Daoy (cell line): ENCODE measurements at places on chromosomes 5 and 9.

- peak; percentile 79 for DNase-seq
These were observed 23.1 kb upstream of the SPTLC1 start for GRCh38 chr9:92138157-92138959.

GRCh38 chr5:126443374-126443851, 20.2 kb downstream of the GRAMD2B start:
- no peak for DNase-seq

GRCh38 chr9:126859111-126859510, 1.3 kb upstream of the ZBTB34 start:
- DNase-seq, result no peak

GRCh38 chr9:89814340-89815040, 209.7 kb downstream of the GADD45G start:
- DNase-seq, result peak; percentile 74

DNA sequence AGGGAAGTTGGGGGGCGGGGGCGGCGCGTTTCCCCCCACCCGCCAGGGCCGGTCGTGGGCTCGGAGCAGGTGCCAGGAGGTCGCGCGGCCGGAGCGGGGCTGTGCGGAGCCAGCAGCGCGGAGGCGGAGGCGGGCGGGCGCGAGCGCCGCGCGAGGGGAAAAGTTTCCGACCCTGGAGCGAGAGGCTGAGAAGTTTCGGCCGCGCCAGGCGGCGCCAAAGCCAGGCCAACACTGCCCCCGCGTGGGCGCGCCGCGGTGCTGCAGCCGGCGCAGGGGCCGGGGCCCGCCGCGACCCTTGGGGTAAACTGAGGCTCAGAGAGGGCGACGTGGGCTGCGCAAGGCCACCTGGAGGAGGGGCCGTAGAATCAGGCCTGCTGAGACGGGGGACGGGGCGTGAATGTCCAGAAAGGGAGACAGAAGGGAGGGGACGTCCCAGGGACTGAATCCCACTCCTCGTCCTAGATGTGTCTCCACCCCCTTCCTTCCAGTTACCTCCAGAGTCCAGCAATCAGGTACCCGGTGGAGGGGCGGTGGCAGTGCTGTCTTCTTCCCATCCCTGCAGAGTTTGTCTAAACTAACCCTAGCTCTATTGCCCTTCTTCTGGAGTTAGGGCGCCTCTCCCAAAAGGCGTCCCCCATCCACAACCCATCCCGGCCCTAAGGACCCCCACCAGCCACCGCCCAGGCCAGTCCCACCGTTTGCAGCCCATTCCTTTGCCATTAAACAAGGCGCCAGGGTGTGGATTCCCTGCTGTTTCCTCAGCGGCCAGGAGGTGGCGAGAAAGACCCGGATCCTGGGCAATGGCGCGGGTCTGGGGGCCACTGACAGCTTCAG, 10.2 kb downstream of the C9orf50 start:
- peak; percentile 53 for DNase-seq

- DNase-seq, result no peak
These were observed 120.9 kb upstream of the TARS1 start for GRCh38 chr5:33319841-33320240.

DNA sequence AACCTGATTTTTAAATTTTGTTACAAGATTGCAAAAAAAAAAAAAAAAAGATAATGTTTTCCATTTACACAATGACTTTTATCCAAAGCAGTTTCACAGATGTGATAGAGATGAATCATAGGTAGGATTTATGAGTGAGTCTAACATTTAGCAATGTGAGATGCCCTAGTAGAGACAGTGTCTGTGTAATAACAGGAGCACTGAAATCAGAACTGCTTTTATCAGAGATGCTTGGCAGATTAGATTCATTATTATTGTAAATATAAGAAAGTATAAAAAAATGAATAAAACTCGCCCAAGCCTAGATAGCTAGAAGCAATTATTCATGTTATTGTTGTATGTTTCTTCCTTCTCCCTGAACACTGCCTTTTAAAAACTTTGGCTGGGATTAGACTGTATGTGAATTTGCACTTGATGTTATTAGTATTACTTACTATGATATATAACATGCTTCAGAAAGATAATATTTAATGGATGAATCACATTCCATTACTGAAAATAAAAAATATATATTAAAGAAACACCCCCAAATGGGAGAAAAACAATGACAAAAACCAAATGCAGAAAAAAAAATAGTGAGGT, 567.3 kb upstream of the KLF4 start:
- DNase-seq, result peak; percentile 57

DNA sequence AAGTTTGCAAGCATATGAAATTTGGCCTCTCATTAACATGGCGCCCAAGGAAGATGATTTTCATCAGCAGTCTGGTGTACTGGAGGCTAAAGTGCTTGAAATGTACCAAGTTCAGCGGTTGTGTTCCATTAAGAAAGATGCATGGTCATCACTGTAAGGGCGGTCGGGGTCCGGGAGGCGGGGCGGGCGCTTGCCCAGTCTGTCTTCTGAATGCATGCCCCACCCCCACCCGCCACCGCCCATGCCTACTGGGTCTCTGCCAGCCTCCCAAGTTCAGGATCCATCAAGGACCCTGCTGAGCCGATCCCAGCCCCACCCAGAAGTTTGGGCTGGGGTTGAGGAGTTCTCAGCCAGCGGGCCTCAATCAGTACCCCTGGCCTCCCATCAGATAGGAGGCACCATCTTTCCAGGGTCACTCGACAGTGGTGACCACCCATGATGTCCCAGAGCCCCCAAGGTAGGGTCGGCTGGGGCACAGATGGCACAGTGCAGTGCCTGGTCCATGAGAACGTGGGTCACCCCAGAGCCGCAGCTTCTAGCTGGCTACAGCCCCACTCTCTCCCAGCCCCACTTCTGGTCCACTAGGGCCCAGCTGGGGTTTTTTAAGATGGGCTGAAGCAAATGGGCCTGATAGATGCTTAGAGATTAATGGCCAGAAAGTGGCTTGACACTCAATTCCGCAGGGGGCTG, 24.4 kb upstream of the PRDM12 start:
- no peak for DNase-seq

- DNase-seq, result peak; percentile 60
These were observed at the start of gene CARD19 for GRCh38 chr9:93096131-93096802. Gene CARD19 (plus strand): TSS chr9:93096217. CDS start chr9:93096346, 129 bp downstream.

DNA sequence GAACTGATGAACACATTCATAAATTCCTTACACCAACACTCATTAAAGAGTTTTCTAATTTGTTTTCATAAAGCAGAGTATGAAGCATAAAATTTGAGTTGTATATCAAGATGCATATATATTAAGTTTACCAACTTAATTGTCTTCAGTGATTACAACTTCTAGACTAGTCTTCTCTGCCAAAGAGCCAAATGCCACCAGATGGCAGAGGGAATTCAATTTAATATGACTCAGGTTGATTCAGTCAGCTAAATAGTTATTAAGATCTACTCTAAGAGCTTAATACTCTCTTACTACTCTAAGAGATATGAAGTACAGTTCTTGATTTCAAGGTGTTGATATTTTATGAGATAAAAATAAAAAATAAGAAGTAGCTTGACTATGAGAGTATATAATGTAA, 53.4 kb downstream of the CDH10 start:
- no peak for DNase-seq

DNA sequence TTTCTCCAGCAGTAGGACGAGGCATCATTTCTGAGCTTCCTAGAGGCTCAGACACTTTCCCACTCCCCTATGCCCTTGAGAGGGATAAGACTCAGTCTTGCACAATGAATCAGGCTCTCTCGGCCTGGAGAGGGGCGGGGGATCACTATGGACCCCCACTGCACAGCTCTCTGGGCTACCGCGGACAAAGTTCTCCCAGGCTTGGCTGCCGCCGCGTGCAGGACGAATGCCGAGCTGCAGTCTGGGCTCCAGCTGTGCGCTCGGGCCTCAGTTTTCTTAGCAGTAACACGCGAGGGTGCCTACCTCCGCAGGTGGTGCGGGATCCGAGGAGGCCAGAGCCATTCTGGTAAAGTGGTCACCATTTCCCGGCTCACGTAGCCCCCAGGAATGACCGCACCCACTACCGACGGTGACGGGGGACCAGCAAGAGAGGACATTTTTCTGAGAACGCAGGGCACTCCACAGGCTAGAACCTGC, 3.4 kb upstream of the MYORG start:
- DNase-seq, result no peak

GRCh38 chr5:154053468-154053867, 14.7 kb downstream of the MFAP3 start:
- DNase-seq, result no peak

- peak; percentile 87 for DNase-seq
These were observed 24.3 kb upstream of the F2R start for GRCh38 chr5:76691467-76692273.

DNA sequence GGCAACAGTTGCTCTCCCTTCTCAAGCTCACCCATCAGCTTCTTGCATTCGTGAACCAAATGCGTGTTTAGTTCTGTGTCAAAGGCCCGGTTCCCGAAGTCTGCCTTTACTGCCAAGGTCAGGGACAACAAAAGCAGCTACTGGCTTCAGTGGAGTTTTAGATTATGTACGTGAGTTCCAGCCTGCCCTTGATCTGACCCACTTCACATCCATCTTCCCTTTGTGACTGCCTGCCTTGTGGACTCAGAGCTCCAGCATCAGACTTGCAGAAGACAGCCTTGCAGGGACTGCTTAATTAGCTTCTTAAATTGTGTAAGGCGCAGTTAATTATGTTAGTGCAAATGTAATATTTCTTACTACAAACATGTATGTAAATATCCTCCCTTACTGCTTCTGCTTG, 774.7 kb upstream of the EDIL3 start:
- DNase-seq, result no peak
